ENCODE measurements at places on chromosomes 7 and 10.

- no peak for DNase-seq
Measured at GRCh38 chr10:89352802-89353201, 25.0 kb downstream of the IFIT3 start.

- no peak for DNase-seq
Measured at GRCh38 chr10:75395932-75396630, 5.5 kb downstream of the ZNF503 start.

DNA sequence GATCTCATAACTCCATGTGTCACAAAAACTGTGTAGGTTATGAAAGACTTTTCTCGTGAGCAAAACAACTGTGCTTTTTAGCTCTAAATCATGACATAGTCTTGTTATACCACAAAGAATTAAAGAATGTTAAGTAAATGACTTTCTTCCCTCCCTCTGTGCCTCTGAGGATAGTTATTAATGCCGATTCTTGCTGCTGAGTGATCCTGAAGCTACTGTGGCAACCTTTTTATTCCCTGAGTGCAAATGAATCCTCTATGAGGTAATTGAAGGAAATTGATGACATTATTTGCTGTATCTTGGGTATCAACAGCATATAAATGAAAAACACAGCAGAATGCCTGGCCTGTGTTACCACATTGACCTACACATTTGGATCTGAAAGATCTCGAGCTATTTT is 142.2 kb upstream of the HDAC9 start:
- DNase-seq: no peak

- no peak for DNase-seq
Measured at GRCh38 chr7:117810642-117811512, 62.4 kb downstream of the CTTNBP2 start.

- DNase-seq: no peak
Measured at GRCh38 chr7:32459788-32460187, 30.4 kb downstream of the LSM5 start.

GRCh38 chr10:53843736-53844362 is 957.2 kb downstream of the PCDH15 start:
- DNase-seq: no peak
